ENCODE measurements at places on chromosomes 7 and 10. TPM values are rescaled to one million over a fixed set of nuclear protein-coding genes. Genes with fewer than 3 reads are reported as not detected.

GRCh38 chr7:70771451-70771850 is 360.5 kb upstream of the GALNT17 start:
- DNase-seq, result no peak

GRCh38 chr7:4965295-4966022 is 6.5 kb upstream of the MMD2 start:
- no peak for DNase-seq

Gene PSPH
- total RNA-seq, result 11.0 TPM

Gene ATRNL1
- 7.1 TPM for total RNA-seq

All from muscle of leg (tissue), 16 donors.